ENCODE measurements at places on chromosomes 13 and 19. TPM values are rescaled to one million over a fixed set of nuclear protein-coding genes. Genes with fewer than 3 reads are reported as not detected.

Gene ZNF763
- total RNA-seq, result 0.13 TPM

Gene LRRC63
- total RNA-seq, result not detected

Gene SERTAD1
- total RNA-seq, result 35.7 TPM

Gene GNG7
- total RNA-seq, result not detected

Gene C19orf85
- not detected for total RNA-seq

Gene BRCA2
- total RNA-seq, result 4.1 TPM

Gene HSPH1
- 27.8 TPM for total RNA-seq

Gene BRSK1
- 6.3 TPM for total RNA-seq

Gene ZNF724
- total RNA-seq, result 10.9 TPM

Gene CYP2B6
- not detected for total RNA-seq

Gene PDE4C
- total RNA-seq, result 0.78 TPM

Gene FCAR
- total RNA-seq, result not detected

Gene HSD17B14
- total RNA-seq, result 4.6 TPM

Gene NKG7
- total RNA-seq, result not detected

Gene ZNF728
- total RNA-seq, result not detected

Gene C5AR2
- total RNA-seq, result under 0.01 TPM

Gene EHD2
- 307 TPM for total RNA-seq

Gene DCT
- 0.32 TPM for total RNA-seq

Gene CEACAM19
- total RNA-seq, result 0.24 TPM

Gene MAMSTR
- total RNA-seq, result 1.6 TPM

Gene MUC16
- total RNA-seq, result under 0.01 TPM

Gene C19orf67
- total RNA-seq, result not detected

Gene TBXA2R
- total RNA-seq, result 3.0 TPM

Gene CLDND2
- total RNA-seq, result not detected

Gene PRODH2
- total RNA-seq, result not detected

Gene SPRED3
- total RNA-seq, result 2.6 TPM

Gene CCDC194
- not detected for total RNA-seq

Gene ZNF43
- 9.4 TPM for total RNA-seq

Gene GRIN2D
- 1.3 TPM for total RNA-seq

Gene LNX2
- 4.1 TPM for total RNA-seq

Gene IGFLR1
- 6.9 TPM for total RNA-seq

Gene RASA3
- total RNA-seq, result 33.3 TPM

Gene KCNN1
- 1.8 TPM for total RNA-seq

Gene ICAM4
- total RNA-seq, result 9.3 TPM

Gene PRDX2
- 454 TPM for total RNA-seq

Gene CYP4F8
- total RNA-seq, result not detected

Gene GPR183
- 2.3 TPM for total RNA-seq

Gene CGB8
- not detected for total RNA-seq

Gene CAMSAP3
- 0.65 TPM for total RNA-seq

Gene ZNF541
- under 0.01 TPM for total RNA-seq

Gene POSTN
- total RNA-seq, result 42.8 TPM

Gene GCDH
- total RNA-seq, result 22.6 TPM

Gene BCL3
- 58.0 TPM for total RNA-seq

Gene LRG1
- under 0.01 TPM for total RNA-seq

Gene LHB
- total RNA-seq, result 1.2 TPM

Gene CADM4
- total RNA-seq, result 2.6 TPM

Gene LYPD3
- 0.65 TPM for total RNA-seq

Gene SYCN
- total RNA-seq, result not detected

All from epithelial cell of alveolus of lung (primary cell).